ENCODE measurements at places on chromosomes 13 and 19.

GRCh38 chr13:52947921-52948373 lies 80.7 kb upstream of the OLFM4 start:
- H3K4me3 ChIP-seq: no peak overlapping the region
- no peaks in the 10 kb centered on the region for H3K27me3 ChIP-seq
- H3K36me3 ChIP-seq: no peaks in the 10 kb centered on the region
- no peak for DNase-seq
- no peaks in the 10 kb centered on the region for H3K4me1 ChIP-seq
- H3K27ac ChIP-seq: no peak overlapping the region

DNA sequence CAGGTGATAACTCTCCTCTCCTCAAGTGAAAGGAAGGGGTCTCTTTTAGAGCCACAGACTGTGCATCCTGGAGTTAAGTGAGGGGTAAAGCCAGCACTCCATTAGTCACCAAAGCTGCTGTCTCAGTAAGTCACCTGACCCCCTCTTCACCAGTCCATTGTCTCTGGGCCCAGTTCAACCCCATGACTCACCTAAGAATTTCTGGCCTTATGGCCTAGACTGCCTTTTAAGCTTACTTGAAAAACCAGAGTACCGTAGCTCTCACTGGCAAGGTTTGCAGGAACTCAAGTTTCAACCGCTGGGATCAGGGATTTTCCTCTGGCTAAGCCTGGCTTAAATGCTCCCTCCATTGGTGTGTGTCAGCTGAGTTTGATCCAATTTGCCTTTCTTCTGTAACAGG lies 23.4 kb upstream of the EID2 start:
- H3K4me3 ChIP-seq: no peak overlapping the region
- DNase-seq: no peak
- peaks cover 7% of the 10 kb centered on the region for H3K4me1 ChIP-seq

- H3K4me3 ChIP-seq: no peak overlapping the region
- peaks cover 38% of the 10 kb centered on the region for H3K4me1 ChIP-seq
- no peak overlapping the region for H3K27ac ChIP-seq
- peaks cover 28% of the 10 kb centered on the region for H3K36me3 ChIP-seq
Observed at GRCh38 chr13:73940098-73940497, 194.1 kb downstream of the KLF12 start.

GRCh38 chr19:46863818-46864629 lies 3.2 kb downstream of the ARHGAP35 start:
- DNase-seq: no peak
- H3K4me3 ChIP-seq: no peak overlapping the region

DNA sequence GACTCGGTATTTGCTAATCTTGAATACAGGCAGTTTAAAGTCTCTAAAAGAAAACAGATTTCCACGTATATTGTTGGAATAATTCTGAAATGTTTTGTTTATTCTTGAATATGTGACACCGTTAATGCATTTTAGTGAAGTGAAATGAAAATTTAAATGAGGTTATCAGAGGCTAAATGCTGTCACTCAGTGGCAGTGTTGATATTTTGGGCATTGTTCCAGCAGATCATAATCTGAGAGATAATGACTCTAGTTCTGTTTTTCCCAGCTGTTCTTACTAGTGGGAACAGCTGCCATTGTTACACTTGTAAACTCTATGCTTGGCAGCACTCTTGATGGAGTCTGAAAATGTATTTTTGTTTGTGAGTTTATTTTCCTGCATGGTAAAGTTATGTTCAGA lies 365.6 kb upstream of the SLC10A2 start:
- H3K36me3 ChIP-seq: no peaks in the 10 kb centered on the region
- DNase-seq: no peak
- no peaks in the 10 kb centered on the region for H3K4me1 ChIP-seq
- H3K4me3 ChIP-seq: no peak overlapping the region
- H3K27ac ChIP-seq: no peak overlapping the region
- no peaks in the 10 kb centered on the region for H3K27me3 ChIP-seq

DNA sequence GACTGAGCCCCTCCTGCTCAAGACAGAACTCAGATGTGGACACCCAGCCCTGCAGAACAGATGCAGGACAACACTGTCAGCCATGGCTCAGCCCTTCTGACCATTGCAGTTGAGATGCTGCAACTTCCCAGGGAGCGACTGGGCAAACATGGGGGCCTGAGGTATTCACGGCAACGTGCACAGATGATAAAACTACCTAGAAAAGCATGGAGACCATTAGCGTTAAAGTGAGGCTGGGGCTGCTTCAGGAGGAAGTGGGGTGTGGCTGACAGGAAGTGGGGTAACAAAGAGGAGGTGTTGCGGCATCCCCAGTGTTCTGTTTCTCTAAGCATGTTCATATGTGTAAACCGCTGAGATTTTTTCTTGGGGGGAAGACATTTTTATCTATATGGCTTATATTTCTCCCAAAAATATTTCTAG lies 1.3 kb upstream of the SIGLEC9 start:
- DNase-seq: no peak
- no peaks in the 10 kb centered on the region for H3K27me3 ChIP-seq
- peaks cover 52% of the 10 kb centered on the region for H3K4me1 ChIP-seq
- peak overlapping the region; percentile 70 for H3K4me3 ChIP-seq
- peak overlapping the region; percentile 82 for H3K27ac ChIP-seq

GRCh38 chr19:7678971-7679751 lies 1.5 kb upstream of the TRAPPC5 start:
- H3K36me3 ChIP-seq: peaks cover 4% of the 10 kb centered on the region
- peaks cover 16% of the 10 kb centered on the region for H3K27me3 ChIP-seq
- peak overlapping the region; percentile 30 for H3K4me3 ChIP-seq
- H3K27ac ChIP-seq: peak overlapping the region; percentile 33
- peak; percentile 67 for DNase-seq

GRCh38 chr13:48214519-48215121 lies 18.4 kb upstream of the ITM2B start:
- H3K27me3 ChIP-seq: peaks cover 41% of the 10 kb centered on the region
- H3K36me3 ChIP-seq: peaks cover 2% of the 10 kb centered on the region
- H3K4me1 ChIP-seq: peaks cover 5% of the 10 kb centered on the region
- no peak for DNase-seq
- no peak overlapping the region for H3K4me3 ChIP-seq
- H3K27ac ChIP-seq: no peak overlapping the region

- peak; percentile 65 for DNase-seq
Observed at GRCh38 chr13:77729502-77730221, 32.2 kb downstream of the SLAIN1 start.

GRCh38 chr13:33723365-33723764 lies 94.6 kb upstream of the RFC3 start:
- H3K4me3 ChIP-seq: peak overlapping the region; percentile 60
- no peaks in the 10 kb centered on the region for H3K27me3 ChIP-seq
- H3K27ac ChIP-seq: peak overlapping the region; percentile 82
- no peaks in the 10 kb centered on the region for H3K36me3 ChIP-seq
- peaks cover 30% of the 10 kb centered on the region for H3K4me1 ChIP-seq
- no peak for DNase-seq

DNA sequence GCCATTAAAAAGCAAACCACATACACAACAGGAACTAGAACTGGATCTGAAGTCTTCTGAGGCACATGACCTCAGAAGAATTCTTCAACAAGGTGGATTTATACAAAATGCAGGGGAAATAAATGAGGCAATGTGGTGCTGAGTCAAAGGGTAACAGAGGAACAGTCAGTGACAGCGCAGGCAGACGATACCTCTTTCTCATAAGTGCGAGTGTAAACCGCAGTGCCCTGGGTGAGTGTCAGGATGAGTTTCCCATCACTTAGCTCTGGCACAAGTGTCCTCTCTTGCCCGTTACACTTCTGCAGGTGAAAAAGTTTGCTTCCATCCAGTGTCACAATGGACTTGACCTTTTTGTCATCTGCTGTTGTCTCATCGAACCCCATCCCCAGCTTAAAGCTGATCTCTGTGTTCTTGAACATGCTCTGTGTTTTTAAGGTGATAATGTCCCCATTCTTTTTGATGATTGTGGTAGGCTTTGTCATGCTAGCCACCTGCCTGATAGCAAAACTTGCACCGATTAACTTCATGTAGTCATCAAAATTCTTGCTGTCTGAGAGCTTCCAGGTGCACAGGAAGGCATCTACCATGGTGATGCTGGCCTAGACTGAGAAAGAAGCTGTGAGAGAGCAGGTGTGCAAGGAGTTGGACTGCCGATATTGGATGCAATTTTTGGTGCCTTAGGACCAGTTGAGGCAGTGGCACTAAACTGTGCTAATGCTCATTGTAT lies 97.3 kb downstream of the AKAP11 start:
- H3K4me3 ChIP-seq: peak overlapping the region; percentile 35
- peaks cover 63% of the 10 kb centered on the region for H3K4me1 ChIP-seq
- no peaks in the 10 kb centered on the region for H3K27me3 ChIP-seq
- H3K27ac ChIP-seq: peak overlapping the region; percentile 79
- no peaks in the 10 kb centered on the region for H3K36me3 ChIP-seq

GRCh38 chr13:36973621-36974295 lies 25.4 kb downstream of the ALG5 start:
- H3K27ac ChIP-seq: no peak overlapping the region
- no peak for DNase-seq
- H3K36me3 ChIP-seq: peaks cover 54% of the 10 kb centered on the region
- peaks cover 2% of the 10 kb centered on the region for H3K4me1 ChIP-seq
- H3K4me3 ChIP-seq: no peak overlapping the region

- H3K27me3 ChIP-seq: no peaks in the 10 kb centered on the region
- H3K4me3 ChIP-seq: no peak overlapping the region
- no peaks in the 10 kb centered on the region for H3K4me1 ChIP-seq
- no peak overlapping the region for H3K27ac ChIP-seq
Observed at GRCh38 chr13:66089711-66090110, 1140.4 kb downstream of the PCDH9 start.

DNA sequence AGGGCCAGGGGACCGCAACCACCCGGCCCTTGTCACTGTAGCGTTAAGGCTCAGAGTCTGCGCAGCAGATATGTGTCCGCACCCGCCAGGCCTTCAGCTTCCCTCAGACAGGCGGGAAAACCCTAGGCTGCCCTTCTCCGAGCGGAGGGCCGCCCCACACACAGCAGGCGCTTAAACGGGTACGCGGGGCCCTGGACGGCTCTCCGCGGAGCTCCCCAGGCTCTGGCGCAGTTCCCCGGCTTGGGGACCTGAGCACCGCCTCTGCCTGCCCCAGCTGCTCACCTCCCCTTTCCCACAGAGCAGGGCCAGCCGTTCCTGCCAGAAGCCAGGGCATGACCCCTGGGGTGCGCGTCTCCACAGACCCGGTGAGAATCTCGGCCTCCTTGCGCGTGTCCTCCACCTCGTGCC lies 593 bp downstream of the ZNF135 start:
- H3K36me3 ChIP-seq: peaks cover 5% of the 10 kb centered on the region
- H3K27ac ChIP-seq: no peak overlapping the region
- no peak for DNase-seq
- H3K27me3 ChIP-seq: no peaks in the 10 kb centered on the region
- no peak overlapping the region for H3K4me3 ChIP-seq
- H3K4me1 ChIP-seq: no peaks in the 10 kb centered on the region

All from T-helper 2 cell treated with Interferon-gamma antibody and Interleukin-4, amounts not matched to agents 5 μg/mL and 100 μg/mL, for 36 hours (primary cell).